ENCODE measurements at places on chromosomes 5 and 9.

GRCh38 chr5:51961154-51961562 lies 577.9 kb downstream of the ISL1 start:
- no peak for DNase-seq

DNA sequence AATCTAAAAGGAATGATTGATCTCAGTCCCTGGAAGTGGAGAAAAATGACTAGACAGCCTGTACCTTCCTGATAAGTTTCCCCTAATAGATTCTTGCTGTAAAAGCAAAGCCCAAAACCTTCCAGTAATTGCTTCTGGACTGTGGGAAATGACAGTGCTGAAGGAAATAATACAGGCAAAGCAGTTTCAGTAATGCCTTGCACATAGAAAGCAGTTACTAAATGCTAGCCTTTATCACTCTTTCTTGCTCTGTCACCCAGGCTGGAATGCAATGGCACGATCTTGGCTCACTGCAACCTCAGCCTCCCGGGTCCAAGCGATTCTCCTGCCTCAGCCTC lies 50.3 kb downstream of the MAP1B start:
- DNase-seq: no peak

DNA sequence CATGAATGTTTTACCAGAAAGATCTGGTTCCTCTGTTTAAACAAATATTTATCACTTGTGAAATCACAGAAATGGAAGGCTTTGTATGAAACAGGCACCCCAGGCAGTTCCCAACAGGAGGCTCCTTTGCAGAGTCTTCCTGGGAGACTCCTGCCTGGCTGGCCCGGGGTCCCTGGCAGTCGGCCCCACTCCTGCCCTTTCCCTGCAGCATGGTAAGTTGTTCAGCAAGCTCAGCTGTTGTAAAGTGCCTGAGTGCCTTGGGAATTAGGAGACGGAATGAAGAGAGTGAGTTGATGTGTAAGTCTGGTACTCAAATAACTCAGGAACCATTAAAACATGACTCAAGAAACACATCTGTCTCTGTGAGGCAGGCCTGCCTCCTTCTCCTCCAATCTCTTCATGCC lies 17.5 kb upstream of the LHFPL2 start:
- no peak for DNase-seq

GRCh38 chr9:135139366-135139959 lies 52.0 kb downstream of the OLFM1 start:
- DNase-seq: no peak

- no peak for DNase-seq
These were observed 243 bp upstream of the SHISAL2B start for GRCh38 chr5:64690104-64690416.

DNA sequence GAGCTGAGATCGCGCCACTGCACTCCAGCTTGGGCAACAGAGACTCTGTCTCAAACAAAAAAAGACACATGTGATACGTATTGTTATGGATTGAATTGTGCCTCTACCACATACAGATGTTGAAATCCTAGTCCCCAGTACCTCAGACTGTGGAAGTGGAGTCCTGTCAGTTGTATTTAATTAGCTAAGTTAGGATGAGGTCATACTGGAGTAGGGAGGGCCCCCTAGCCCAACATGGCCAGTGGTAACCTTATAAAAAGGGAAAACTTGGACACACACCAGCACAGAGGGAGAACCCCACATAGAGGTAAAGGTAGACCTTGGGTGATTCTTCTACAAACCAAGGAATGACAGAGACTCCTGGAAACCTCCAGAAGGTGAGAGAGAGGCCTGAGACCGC lies 119.8 kb downstream of the GADD45G start:
- DNase-seq: no peak

DNA sequence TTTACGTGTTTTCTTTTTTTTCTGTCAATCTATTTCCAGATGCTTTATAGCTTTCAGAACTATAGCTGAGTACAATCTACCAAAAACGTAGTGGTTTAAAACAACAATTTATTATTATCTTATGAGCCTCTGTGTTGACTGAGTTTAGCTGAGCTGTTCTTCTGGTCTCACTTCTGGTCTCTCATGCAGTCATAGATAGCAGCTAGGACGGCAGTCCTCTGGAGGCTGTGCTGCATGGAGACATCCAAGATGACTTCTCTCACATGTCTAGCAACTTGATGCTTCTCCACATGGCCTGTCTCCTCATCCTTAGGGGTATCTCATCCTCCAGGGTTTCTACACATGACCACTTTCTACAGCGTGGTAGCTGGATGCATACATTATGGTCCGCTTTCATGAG lies 22.0 kb upstream of the RAD23B start:
- DNase-seq: no peak

GRCh38 chr5:169805527-169805934 lies 168.5 kb downstream of the DOCK2 start:
- no peak for DNase-seq

DNA sequence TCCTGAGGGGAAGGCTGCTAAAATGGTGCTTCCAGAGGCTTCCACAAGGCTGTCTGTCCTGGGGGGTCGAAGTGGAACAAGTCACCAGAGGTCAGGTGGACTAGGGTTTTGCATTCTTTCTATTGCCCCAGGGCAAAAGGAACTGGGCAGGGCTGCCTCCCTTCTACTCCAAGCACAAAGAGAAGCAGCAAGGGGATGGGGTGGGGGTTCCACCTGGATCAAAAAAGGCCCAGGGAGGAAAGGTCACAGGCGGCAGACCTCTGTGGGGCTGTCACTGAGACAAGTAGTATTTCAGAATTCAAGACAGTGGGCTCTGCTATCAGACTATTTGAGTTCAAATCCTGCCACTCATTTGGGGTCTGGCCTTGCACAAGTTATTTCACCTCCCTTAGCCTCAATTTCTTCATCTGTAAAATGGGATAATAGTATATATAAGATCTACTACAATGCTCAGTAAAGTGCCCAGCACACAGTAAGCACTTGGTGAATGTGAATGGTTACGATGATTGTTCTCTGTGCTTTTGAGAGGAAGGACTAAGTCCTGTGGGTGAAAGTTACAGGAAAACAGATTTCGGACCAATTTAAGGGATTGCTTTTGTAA lies 1.9 kb upstream of the ARSI start:
- DNase-seq: no peak

DNA sequence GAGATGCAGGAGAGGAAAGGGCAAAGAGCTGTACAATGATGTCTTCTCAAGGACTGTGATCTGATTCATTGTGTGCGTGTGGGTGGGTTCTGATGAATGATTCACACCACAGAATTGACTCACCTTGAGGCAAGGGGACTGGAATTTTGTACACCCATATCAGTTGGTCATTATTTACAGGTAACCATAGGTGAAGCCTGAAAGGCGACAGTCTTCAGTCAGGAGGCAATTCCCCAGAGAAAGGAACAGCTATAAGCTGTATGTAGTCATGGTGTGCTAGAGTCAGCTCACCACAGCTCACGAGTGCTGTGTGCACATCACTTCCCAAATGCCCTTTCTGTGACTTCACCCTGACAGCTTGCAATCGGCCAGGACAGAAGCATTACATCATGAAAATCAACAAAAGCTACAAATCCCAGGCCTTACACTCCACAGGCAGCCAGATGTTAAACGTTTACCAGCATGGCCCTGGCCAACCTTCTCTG lies 87.6 kb upstream of the RPS23 start:
- no peak for DNase-seq

DNA sequence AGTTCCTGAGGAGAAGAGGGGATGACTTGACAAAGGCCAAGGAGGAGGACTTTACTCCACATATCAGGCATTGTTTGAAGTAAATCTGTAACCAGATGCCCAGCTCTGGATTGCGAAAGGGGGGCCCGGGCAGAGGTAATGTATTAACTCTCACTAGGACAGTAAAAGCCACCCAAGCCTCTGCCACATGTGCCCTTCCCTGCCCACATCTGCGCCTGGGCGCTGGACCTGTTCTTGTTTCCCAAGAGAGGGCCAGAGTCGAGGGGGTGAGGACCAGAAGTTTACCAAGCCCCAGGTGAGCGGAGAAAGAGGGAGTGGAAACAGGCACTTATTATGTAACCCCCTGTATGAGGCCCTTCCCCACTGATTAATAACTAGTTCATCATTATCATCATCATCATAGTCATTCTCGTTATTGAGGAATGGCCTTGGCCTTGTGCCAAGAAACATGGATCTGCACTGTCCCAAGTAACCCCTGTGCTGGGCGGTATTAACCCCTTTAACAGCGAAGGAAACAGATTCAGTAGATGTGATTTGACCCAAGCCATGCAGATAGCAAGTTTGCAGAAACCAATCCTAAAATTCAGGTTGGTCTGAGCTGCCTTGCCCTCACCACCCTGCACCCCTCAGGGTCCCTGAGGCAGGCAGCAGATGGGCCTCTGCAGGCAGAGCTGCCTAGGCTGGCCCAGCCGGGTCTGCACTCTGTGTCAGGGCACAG lies at the start of gene SLC23A1:
Gene SLC23A1 (minus strand): TSS at position 23 of the 718 bp plus-strand sequence. CDS start 44 bp downstream, outside the sequence.
- no peak for DNase-seq

DNA sequence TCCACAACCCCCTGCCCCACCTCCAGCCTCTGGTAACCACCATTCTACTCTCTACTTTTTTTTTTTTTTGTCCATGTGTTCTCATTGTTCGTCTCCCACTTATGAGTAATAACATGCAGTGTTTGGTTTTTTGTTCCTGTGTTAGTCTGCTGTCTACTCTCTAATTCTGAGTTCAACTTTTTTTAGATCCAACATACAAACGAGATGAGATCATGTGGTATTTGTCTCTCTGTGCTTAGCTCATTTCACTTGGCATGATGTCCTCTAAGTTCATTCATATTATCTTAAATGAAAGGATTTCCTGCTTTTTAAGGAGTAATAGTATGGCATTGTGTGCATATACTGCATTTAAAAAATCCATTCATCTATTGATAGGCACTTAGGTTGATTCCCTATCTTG lies 130.9 kb downstream of the NMUR2 start:
- DNase-seq: no peak

- no peak for DNase-seq
These were observed 79.5 kb upstream of the LHFPL2 start for GRCh38 chr5:78727786-78728761.

DNA sequence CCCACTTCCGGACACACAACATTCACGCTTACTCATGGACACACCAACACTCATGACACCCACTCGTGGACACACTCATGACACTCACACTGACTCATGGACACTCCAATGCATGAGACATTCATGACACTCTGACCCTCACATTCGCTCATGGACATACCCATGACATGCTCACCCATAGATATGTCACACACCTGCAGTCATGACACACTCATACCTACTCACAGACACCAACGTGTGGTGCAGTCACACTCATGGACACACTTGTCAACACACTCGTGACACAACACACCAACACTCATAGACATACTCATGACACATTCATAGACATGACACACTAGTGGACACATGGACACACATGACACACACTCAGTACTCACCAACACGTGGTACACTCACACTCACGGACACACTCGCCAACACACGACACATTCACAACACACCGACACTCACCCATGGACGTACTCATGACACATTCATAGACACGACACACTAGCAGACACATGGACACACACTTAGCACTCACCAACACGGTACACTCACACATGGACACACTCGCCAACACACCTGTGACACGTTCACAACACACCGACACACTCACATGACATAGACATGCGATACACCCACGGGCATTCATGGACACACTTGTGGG lies 73.4 kb downstream of the PHF2 start:
- no peak for DNase-seq

- DNase-seq: no peak
These were observed 644 bp downstream of the BRD3 start for GRCh38 chr9:134066913-134067851.

DNA sequence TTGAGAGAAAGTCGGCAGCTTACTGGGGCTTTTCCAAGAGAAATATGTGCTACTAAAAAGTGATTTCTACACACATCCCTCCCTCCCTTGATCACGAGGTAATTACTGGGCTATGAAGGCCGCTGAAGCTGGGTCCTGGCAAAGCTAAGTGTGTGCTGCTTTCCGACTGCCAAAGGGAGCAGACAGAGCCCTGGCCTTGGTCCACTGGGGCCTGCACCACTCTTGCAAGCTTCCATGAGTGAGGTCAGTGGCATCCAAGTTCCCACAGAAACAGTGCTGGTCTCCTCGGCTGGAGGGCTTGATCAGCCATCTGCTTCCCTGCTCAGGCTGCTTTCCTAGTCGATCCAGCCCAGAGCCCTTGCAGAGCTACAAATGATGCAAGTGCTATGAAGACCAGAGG lies 154.8 kb upstream of the LHFPL2 start:
- no peak for DNase-seq

DNA sequence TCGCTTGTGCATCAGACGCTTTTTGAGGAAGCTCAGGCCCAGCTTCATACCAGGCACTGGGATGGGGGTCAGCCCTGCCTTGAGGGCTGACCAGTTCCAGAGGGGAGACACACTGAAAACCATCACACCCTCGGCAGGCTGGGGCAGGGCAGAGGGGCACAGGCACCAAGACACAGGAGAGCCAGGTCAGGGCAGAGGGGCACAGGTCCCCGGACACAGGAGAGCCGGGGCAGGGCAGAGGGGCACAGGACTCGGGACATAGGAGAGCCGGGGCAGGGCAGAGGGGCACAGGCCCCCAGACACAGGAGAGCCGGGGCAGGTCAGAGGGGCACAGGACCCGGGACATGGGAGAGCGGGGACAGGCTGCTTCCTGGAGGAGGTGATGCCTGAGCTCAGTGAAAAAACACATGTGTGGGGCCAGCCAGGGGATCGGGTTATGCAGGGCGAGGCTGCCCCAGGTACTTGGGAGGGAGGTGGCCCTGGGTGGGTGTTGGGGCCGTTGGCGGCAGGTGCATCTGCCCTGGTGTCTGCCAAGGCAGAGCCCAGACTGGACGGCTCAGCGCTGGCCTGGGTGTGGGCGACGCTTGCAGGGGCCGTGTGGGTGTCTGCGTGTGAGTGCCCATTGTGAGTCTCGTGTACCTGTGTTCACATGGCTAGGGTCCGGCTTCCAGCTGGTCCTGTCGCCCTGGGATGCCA lies 15.1 kb upstream of the SLC2A6 start:
- no peak for DNase-seq

DNA sequence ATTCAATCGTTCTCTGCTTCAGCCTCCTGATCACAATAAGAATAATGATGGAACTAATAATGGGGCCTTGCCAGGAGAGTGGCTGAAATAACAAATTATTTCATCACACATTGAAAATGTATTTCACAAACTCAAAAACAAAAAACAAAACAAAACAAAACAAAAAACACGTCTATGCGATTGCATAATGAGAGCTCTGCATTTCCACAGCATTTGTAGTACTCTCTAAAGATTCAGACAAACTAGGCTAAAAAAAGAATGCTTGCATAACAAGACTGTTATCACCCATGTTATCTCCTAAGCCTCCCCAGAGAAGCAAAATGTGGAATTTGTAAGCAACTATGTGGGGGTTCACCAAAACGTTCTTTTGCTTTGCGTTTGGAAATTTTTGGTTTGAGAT lies 48.1 kb downstream of the PRELID2 start:
- DNase-seq: no peak
